ENCODE measurements at places on chromosomes 3 and 15. TPM values are rescaled to one million over a fixed set of nuclear protein-coding genes. Genes with fewer than 3 reads are reported as not detected.

The BOC gene
- 22.2 TPM for total RNA-seq

The TIGIT gene
- total RNA-seq: not detected

The GABRB3 gene
- 1.9 TPM for total RNA-seq

The EPHB3 gene
- not detected for total RNA-seq

The XXYLT1 gene
- total RNA-seq: 7.5 TPM

The UROC1 gene
- not detected for total RNA-seq

Data from subcutaneous adipose tissue (tissue), 4 donors.